ENCODE measurements at places on chromosomes 1 and 21.

GRCh38 chr1:190759807-190760206, 282.1 kb upstream of the BRINP3 start:
- DNase-seq: no peak

DNA sequence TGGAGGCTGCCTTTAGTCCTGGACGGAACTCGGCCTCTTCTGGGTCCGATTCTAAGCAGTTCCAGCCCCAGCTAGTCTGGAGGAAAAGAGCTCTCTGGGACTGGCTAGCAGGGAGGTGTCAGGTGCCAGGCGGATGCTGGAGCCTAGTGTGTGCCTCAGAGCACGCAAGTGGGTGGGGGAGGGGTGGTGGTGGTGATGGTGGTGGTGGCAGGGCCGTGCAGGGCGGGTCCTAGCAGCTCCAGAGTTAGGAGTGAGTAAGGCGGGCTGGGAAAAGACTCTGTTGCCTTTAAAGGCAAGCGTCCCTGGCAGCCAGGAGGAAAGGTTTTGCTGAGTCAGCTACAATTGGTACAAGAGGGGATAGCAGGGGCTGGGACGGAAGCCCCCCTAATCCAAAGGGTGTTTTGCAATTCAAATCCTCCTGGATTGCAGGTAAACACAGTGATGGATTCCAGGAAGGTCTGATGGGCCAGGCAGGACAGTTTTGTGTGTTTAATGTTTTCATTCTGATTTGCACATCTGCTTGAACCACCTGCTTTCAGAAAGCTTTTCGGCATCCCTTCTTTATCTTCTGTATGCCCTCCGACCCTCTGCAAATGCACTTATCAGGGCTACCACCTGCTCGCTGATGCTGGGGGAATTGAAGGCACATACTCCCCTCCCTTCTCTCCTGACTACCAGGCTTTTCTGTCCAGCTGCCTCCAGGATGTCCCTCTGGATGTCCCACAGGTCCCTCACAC, 4.1 kb upstream of the SLC2A1 start:
- DNase-seq: no peak

DNA sequence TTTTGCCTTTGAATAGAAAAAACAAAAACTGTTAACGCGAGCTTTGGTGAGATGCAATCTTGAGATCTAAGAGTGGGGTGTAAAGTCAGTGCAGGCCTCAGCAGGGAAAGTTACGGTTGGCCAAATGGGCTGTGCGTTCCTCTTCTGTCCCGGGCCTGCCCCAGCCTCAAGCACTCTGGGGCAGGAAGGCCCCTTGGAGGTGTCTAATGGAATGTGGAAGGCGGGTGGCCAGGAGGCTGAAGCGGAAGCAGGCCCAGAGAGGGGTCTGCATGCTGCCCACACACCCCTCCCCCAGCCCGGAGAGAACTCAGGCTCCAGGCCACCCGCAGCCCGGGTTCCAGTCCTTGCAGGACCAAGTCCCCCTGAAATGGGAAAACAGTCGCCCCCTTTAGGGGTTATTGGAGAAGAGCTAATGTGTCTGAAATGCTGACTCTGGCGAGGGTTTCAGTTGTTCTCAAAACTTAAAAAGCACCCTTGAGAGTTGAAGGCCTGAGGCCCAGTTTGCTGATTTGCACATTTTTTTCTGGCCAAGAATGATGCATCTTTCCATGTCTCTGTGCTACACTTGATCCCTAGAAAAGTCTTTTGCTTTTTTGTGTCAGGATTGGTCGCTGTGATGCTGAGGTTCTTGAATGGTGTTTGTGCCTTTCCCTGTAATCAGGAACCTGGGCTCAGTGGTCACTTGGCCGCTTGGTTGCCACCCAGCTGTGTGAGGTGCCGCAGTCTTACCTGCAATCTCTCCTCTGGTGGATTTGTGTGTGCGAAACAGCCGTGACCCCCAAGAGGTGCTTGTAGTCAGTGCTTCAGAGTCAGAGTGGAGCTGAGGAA, 2.0 kb downstream of the COL18A1 start:
- DNase-seq: no peak

DNA sequence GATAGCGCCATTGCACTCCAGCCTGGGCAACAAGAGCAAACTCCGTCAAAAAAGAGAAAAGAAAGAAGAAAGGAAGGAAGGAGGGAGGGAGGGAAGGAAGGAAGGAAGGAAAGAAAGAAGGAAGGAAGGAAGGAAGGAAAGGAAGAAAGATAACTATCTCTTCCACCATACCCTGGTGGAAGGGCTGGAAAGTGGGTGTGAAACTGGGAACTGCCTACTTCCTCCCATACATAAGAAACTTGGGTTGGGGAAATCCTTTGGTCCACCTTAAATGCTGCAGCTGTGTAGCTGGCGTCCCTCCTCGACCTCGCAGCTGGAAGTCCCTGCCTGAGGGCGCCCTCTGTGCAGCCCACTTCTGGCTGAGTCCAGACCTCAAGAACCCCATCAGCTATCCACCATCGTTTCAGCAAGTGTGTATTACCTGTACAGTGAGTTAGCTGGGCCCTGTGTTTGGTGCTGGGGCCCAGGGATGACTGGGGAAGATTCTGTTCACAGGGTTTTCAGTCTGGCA, 4.6 kb upstream of the FAM167B start:
- DNase-seq: peak; percentile 55

DNA sequence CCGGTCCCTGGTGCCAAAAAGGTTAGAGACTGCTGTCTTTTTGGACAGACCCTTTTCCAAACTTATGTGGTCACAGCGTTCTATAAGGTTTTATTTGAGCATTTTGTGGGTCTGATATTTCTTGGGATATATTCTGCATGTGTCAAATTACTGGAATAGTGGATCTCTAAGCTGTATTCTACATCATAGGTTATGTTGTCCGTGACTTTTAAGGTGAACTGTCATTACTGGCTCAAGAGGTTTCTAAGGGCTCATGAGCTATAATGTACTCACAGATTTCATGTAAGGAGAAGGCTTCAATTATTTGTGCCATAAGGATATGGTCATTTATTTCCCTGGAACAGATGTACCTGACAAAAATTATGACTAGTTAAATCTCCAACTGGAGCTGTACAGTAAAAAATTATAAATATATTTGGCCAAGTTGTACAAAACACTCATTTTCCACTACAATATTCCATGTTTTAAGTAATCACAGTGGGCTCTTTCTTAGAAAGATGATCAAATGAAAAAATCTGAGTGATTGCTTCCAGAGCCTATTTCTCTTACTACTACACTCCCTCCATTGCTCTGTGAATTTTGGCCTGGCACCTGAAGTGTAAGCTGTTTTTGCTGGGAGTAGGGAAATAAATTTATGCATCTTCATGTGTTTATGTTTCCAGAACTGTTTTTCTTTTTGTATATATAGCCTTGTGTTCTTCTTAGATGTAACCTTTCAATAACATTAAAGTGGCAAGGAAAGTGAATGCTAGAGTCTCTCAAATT, 538.1 kb upstream of the ZRANB2 start:
- no peak for DNase-seq

GRCh38 chr21:21921410-21922232, 923.4 kb downstream of the NCAM2 start:
- peak; percentile 6 for DNase-seq

DNA sequence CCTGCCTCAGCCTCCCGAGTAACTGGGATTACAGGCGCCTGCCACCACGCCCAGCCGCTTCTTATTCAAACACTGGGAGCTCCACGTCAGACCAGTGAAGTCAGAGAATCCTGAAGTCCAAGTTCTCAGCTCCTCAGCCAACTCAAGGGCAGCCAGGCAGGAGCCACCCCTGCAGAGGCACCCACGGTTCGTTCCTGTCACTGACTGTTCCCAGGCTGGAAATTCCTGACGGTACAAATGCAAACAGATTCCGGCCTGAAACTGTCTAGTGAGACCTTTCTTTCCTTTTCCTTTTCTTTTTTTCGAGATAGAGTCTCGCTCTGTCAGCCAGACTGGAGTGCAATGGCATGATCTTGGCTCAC, 11.7 kb downstream of the SLC35E2B start:
- no peak for DNase-seq

DNA sequence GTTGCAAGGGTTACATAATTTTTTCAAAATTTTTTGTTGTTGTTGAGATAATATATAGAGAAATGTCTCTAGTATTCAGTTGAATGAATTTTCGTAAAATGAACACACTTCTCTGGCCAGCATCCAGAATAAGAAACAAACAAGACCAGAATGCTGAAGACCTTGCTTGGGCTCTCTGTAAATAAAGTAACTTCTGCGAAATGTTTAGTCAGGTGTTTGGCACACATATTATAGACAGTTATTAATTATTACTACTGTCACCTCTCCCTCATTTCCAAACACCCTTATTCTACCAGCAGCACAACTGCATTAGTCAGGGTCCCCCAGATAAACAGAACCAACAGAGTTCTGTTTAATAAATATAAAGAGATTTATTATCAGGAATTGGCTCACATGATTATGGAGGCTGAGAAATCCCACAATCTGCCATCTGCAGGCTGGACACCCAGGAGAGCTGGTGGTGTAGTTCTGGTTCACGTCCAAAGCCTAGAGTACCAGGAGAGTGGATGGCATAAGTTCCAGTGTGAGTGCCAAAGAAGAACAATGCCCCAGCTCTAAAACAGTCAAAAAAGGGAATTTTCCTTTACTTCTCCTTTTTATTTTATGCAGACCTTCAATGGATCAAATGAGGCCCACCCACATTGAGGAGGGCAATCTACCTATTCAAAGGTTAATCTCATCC, 44.1 kb upstream of the KCND3 start:
- no peak for DNase-seq

- no peak for DNase-seq
Observed at GRCh38 chr1:175633801-175634200, 109.6 kb downstream of the TNR start.
